ENCODE measurements at places on chromosomes 5 and 9. TPM values are rescaled to one million over a fixed set of nuclear protein-coding genes. Genes with fewer than 3 reads are reported as not detected.
A peak's percentile ranks its signal among the peaks of the same experiment; 100 is the strongest.

Gene PURA
- 6.5 TPM for total RNA-seq

Gene NUTM2F
- total RNA-seq = not detected

Gene SEMA5A
- 0.23 TPM for total RNA-seq

DNA sequence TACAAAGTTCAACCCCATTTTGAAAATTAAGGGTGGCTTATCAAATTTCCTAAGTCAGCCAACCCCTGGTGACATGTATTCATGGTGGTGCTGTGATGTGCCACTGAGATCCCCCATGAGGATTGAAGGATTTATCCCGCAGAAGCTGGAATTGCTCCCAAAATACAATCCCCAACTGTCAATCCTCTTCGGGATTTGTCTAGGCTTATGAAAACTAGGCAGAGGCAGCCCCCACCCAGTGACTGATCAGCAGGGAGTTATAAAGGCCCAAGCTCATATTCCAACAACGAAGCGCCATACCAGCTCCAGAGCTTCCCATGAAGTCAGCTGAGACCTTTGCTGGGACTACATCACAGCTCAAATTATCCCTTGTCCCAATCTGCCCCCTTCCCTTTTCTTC lies 316.0 kb downstream of the ENC1 start:
- DNase-seq = no peak

- peak; percentile 42 for DNase-seq
Measured at GRCh38 chr9:135602789-135603481, 36.4 kb downstream of the GLT6D1 start.

GRCh38 chr9:131174681-131175239 lies 49.4 kb downstream of the NUP214 start:
- no peak for DNase-seq

DNA sequence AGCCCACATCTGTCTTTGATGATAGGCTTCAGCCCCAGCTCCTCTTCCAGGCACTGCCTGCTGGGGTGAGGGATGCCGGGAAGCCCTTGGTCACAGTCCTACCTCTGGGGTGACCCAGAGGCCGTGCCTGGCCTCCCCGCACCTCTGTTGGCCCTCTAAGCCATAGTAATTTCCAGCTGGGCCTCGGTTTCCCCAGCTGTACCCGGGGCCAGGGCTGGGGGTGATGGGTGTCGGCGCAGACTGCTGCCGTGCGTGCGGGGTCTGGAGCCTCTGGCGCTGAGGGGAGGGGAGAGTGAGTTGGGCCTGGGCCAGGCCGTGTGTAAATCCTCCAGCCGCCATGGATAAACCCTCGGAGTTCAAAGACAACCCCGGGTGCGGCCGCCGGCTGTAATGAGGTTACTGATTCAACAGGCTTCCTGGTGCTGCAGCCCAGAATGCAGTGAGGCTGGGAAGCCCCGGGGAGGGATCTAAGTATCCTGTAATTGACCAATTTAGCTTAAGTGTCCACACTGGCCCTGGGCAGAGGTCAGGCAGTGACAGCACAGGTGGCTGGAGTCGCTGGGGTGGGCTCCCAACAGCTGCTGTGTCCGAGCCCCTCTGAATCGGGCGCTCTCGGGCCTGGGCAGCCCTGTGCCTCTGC lies 7.1 kb downstream of the RXRA start:
- DNase-seq = no peak

DNA sequence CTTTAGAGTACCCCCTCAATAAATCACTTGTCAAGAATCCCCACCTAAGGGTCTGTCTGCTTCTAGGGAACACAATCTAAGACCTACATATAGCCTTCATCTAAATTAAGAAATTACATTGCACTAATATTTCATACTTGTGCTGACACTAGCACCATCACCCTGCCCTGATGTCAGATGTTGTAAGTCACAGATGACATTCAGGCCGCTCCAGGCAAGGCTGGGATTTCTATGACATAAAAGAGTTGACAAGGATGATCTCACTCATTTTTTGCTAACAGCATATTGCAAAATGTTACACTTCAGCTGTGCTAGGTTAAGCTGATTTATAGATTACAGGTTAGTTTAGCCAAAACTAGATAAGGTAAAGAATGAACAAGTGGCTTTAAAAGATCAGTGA lies 372.5 kb upstream of the GRIA1 start:
- no peak for DNase-seq

DNA sequence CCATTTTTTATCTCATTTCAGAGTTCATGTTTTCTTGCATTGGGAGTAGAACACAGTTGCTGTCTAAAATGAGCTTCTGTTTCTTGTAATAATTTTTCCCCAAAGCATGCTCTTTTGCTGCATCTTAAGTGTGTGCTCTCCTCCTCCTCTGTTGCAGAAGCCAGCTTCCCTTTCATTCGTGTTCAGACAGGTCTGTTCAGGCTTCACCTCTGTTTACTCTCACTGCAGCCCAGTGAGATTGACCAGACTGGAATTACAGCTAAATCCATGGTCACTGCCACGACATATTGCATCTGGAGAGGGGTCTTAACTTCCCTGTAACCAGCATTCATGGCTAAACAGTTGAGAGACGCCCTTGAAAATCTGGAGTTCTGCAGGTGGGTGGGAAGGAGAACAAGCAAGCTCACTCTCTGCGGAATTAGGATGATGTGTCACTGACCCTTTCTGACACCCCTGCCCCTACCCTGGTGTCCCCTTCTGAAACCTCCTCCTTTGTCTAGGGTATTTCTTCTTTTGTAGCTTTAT lies 223.2 kb downstream of the FSTL4 start:
- no peak for DNase-seq

GRCh38 chr5:124649491-124650146 lies 96.8 kb downstream of the ZNF608 start:
- DNase-seq = peak; percentile 96

DNA sequence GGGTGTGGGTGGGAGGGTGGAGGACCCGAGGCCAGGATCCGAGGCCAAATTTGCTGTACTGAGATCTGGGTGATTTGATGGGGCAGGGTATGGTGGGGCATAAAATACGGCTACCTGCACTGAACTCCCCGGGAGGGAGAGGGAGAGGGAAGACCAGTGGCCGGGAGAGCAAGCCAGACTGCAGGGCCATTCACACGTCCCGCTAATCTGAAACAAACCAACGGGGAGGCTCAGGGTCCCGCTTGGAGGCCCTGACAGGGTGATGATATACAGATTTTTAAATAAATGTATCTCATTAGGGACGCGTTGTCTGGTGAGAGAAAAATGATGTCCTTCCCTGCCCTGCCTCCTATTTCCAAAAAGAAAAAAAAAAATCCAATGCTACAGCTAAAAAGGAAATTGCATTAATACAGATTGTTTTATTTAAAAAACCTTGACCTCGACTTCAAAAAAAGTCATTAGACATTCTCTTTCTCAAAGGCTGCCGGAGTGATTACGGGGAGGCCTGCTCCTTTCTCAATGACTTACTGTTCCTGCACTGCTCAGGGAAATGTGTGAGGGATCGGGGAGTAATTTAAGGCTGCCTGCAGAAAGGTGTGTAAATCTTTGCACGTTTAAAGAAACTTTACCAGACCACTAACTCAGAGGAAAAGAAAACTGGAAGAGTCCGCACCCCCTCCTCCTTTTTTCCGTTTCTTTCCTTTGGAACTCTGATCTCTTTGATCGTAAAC lies 11.5 kb upstream of the PRRX2 start:
- DNase-seq = no peak

All from Daoy (cell line).